ENCODE measurements at places on chromosomes 5 and 9.

DNA sequence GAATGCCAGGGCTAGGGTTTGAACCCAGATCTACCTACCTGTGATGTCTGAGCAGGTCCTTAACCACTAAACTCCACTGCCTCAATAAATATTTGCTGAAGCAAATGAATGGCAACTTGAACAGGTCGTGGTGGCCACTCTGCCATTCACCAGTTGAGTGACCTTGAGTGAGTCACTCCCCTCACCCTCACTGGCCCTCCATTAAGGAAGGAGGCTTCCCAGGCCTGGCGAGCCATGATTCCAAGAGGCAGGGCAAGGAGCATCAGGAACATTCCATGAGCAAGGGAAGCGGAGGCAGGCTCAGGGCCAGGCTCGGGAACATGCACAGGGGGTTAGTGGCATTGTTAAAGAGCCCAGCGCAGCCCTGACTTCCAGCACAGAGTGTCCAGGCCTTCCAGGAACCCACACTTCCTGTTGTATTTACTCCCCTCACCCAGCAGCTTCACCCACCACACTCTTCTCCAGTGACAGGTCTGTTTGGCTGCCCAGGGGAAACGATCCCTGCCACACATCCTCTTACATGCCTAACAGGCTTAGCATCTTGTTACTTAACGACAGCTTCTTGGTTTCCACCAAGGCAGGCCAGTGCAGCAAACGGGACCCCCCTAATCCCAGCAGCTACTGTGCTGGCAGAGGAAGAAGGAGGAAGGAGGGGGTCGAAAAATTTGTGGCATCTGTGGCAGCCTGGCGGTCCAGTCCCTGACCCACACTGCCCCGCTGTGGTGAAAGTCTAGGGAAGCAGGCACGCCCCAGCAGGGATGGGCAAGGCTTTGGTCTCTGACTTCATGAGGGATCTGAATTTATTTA, 43.7 kb upstream of the TTC1 start:
- peak; percentile 36 for DNase-seq

GRCh38 chr5:51380603-51381207, 2.5 kb upstream of the ISL1 start:
- DNase-seq, result no peak

DNA sequence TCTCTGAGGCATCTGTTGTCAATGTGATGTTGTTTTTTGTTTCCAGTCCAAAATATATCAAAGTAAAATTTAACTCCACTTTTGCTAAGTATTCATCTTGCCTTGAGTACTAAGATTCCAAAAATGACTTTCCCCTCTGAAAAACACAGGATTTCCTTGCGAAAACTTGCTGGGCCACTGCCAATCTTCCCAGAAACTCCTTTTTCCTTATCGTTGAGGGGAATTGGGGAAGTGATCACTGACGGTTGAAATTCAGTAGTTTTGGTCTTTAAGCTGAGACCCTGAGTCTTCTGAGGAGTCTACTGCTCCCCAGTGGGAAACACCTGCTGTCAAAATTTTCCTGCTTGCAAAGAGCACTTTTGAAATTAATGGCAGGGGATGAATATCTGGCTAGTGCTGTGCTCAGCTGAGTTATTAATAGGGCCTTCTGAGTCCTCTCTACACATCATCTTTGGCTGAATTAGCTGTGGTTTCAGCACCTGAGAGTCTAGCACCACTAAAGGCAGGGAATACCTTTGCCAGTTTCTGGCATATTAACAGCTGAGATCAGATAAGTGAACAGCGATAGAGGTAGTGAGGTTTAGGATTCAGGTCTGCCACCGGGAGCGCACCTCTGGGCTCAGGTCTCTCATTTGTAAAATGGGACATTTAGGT, 18.0 kb downstream of the TLR4 start:
- DNase-seq, result no peak

GRCh38 chr5:179607160-179607931, 16.1 kb downstream of the HNRNPH1 start:
- DNase-seq, result peak; percentile 45

- DNase-seq, result peak; percentile 75
These were observed 77.9 kb downstream of the AK8 start for GRCh38 chr9:132800038-132800648.

GRCh38 chr9:120616966-120617935, 37.3 kb upstream of the CDK5RAP2 start:
- DNase-seq, result no peak

- DNase-seq, result no peak
These were observed 91.1 kb downstream of the DMRTA1 start for GRCh38 chr9:22537721-22538120.

DNA sequence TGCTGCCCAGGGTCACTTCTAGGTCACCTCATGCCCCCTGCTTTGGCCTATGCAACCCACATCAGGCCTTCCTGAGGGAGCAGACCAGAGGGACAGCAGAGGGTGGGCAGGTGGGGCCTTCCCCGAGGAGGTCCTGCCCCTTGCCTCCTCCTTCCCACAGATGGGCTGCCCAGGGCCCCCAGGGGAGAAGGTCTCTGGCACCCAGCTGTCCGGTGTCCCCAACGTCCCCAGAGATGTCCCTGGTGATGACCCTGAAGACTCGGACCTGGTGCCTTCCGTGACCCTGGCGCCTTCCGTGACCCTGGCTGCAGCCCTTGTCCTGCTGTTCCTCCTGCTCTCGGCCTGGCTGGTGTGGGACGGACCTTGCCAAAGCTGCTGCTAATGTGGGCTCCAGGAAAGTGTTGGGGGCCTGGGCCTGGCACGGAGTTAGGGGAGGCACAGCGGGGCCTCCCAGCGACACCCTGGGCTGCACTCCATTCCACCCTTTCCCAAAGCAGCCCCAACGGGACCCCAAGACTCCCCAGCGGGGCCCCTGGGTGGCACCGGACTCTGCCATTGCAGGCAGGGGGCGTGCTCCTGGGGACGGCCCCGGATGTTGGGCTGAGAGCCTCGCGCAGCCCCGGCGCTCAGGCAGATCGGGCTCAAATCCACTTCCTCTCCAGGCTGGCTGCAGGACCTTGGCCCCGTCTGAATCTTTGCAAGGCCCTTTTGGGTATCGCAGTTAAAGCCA, 6.8 kb upstream of the SLC2A6 start:
- DNase-seq, result no peak

- DNase-seq, result no peak
These were observed 50.2 kb downstream of the PLPP1 start for GRCh38 chr5:55484531-55484930.

DNA sequence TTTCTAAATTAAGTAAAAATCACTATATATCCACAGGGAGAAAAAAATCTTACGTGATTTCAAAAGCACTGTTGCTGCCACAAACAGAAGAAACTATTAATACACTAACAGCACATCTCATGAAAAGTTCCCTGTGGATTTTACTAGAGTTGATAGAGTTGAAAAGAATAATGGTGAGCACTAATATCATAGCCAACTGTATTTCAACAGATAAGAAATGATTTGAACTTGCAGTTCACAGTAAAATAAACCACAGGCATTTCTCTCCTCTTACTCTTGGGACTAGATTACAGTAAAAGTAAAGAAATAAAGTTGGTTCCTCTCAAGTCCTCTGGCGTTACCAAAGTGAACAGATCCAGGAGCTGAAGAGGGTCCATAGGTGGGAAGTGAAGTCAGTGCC, 27.9 kb downstream of the AGTPBP1 start:
- DNase-seq, result no peak

DNA sequence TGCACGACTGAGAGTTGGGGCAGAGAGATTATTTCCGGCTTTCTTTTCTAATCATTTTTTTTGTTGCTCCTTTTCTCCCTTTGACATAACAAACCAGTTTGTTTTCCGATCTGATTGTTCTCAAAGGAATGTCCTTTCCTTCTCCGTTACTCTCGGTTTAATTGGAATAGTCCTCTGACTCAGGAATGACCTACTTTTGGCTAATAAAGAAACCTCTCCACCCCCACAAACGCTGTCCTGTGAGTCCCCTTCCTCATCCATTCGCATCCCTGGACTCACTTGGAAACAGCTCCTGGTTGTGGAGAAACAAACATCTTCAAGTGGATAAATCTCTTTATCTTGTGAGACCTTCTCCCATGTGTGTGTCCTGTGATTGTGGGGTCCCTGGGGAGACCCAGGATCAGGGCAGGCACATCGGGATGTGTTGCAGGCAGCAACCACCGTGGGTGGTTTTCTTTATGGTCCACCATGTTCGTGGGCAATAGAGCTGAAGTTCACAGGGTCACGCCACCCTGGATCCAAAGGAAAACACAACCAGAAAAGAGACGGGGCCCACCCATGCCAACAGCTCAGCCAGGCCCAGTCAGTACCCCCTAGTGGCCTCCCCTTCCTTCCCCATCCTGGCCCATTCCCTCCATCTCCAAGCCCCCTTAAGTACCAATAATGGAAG, 45.2 kb upstream of the NEK6 start:
- DNase-seq, result no peak

- no peak for DNase-seq
These were observed 26.7 kb upstream of the ALDH1A1 start for GRCh38 chr9:72979405-72980100.

DNA sequence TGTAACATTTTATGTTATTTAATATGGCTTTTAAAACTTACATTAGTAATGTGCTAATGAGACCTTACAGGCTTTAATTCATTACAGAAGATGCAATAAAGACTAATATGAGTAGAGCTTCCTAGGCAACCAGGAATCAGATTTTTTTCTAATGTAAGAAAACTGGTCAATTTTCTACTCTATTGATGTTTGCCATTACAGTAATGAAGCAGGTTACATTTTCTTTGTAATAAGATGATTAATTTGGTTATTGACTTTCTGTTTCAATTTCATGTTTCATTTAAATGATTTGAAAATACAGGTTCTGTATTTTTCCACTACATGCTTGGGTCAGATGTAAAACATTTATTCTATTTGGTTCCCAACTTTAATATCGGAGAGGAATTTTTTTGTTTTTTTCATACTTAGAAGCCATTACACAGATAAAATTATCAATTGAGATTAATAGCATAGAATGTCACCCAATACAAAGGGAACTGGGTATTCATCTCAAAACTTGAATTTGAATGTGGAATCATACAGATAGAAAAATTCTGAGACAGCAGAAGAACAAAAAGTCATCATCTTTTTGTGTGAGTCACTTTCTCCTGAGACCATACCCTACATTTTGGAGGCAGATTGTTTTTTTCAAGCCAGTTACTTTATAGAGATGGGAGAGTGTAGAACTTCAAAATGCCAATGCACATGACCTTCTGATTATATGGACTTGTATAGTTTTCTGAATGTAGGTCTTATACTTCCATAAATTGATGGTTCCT, 133.6 kb upstream of the HMHB1 start:
- DNase-seq, result no peak

DNA sequence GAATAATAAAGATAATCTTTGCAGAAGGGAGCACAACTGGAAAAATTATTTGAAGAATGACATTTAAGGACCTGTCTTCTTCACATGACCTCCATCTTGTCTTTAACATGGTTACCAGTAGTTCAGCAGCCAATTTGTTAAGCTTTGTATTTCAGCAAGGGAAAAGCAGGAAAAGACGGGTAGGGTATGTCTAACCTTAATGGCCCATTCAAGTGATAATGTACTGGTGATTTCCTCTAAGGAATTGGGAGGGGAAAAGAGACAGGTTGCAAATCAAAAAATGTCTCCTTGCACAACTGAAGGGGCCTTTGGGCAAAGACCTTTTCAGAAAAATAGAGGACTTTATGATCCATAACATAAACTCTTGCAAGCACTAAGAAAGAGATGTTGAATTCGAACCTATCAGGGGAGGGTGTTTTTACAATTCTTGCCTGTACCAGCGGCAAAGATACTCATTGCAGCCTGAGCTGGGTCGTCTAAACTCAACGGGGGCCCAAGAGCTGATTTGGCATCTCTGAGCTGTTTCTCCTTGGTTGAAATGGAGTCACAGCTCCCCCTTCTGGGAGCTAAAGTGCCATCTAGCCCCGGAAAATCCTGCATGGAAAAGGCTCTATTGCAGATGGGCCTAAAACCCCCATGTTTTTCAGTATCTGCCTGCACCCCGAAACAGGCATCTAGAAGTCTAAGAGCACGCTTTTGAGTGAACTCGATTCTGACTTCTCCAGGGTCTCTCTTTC, 3.8 kb downstream of the BRINP1 start:
- DNase-seq, result peak; percentile 27

DNA sequence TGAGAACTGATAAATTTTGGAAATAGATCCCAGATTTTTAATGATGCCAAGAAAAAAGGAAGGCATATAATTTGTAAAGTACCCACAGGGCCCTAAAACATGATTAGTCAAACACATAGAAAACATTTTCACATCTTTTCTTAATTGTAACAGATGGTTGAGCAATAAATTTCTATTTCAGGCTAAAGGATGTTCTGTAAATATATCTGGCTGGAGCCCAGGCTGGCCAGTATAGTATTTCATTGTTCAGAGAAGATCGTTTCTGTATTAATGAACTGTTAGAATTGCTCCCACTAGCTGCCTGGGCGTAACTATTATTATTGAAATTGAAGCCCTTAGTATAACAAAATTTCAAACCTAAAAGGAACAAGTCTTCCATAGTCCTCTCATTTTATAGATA, 105.3 kb upstream of the SMC2 start:
- DNase-seq, result peak; percentile 52

DNA sequence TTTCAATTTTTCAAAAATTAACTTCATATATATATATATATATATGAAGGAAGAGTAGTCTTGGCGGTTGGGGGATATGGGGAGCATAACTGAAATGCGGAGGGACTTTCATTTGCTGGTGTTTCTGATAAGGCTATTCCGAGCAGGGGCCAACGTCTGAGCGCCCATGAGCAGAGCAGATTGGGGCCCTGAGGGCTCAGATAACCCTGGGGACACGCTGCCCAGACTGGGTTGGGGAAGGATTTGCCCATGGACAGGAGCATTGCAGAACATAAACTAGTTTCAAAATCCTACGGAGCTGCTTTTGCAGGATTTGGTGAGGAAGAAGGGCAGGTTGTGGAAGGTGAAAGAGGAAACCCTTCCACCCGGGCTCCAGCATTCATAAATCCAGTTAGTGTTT, 240.2 kb downstream of the IRX1 start:
- DNase-seq, result no peak

- no peak for DNase-seq
These were observed 172.4 kb downstream of the SEMA6A start for GRCh38 chr5:116402235-116402634.

- no peak for DNase-seq
These were observed 43.8 kb downstream of the CARTPT start for GRCh38 chr5:71762826-71763225.

GRCh38 chr9:34176089-34176488, 2.8 kb upstream of the UBAP1 start:
- DNase-seq, result no peak

GRCh38 chr9:137199411-137200121, 975 bp downstream of the TPRN start:
- DNase-seq, result no peak

GRCh38 chr9:117742131-117742530, 37.9 kb downstream of the TLR4 start:
- DNase-seq, result peak; percentile 89

- peak; percentile 30 for DNase-seq
These were observed 11.0 kb upstream of the SH3RF2 start for GRCh38 chr5:145925353-145925752.

GRCh38 chr9:111842313-111842712, 47.6 kb upstream of the SHOC1 start:
- DNase-seq, result no peak

Data from muscle of leg (tissue), 16 donors.